ENCODE measurements at places on chromosomes 2 and 18.

- no peak for DNase-seq
These were observed 2.3 kb upstream of the GATA6 start for GRCh38 chr18:22167091-22167470.

GRCh38 chr18:55487997-55488396, 100.0 kb downstream of the TCF4 start:
- no peak for DNase-seq

GRCh38 chr2:207473049-207473930, 56.5 kb upstream of the CREB1 start:
- DNase-seq = no peak

DNA sequence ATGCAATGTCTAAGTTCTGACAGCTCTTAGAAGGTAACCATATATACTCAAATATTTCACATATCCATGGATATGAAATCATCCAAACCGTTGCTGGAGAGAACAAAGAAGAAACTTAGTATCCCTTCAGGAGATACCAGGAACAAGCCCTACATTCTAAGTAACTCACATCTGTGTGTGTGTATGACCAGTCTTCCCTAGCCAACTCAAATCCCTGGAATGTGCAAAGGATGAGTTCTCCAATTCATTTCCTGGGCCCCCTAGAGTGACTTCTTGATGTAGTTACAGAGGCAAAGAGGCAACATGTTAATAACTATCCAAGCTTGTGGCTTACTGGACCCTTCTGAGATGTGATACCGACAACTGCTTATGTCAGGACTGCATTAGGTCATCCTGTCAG, 20.1 kb downstream of the TPGS2 start:
- DNase-seq = no peak

GRCh38 chr2:196468394-196468793, 171.1 kb upstream of the CCDC150 start:
- no peak for DNase-seq

- no peak for DNase-seq
These were observed 262.2 kb downstream of the HDAC4 start for GRCh38 chr2:239138610-239139009.

- DNase-seq = no peak
These were observed 117.1 kb upstream of the KLHL14 start for GRCh38 chr18:32889615-32890593.

DNA sequence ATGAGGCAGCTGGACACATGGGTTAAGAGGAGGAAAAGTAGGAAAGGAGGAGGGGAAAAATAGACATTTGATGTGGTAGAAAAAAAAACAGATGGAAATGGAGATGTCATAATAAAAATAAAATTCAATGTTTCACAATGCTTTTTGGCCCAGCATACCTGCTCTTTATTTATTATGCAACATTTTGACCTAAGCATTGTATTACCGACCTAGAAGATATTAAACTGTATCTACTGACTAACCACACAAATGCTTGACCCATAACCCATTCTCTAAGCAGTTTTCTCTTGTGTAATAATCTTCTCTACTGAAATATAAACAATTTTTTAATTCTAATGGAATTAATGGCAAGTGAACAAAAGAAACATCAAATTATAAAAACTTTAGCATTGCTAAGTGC, 362.3 kb downstream of the FBXO15 start:
- DNase-seq = no peak

GRCh38 chr18:71995904-71996465, 548.2 kb downstream of the CBLN2 start:
- no peak for DNase-seq

DNA sequence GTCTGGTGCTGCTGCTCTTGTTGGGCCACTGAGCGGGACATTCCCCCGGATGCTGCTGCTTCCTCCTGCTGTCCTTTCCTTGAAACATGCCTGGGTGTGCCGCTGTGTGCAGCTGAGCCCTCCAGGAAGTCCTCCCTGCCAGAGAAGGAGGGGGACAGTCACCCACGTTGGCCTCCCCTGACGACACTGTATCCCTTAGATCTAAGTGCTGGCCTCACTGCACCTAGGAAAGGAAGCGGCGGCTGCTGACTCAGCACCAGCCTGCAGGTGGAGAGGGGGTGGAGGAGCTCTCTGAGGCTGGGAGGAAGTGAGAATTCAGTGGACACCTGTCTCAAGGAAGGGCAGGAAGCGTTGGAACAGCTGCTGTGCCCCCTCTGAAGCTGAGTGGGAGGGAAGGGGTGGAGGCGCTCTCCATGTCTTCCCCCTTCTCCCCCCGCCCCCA, 239.8 kb downstream of the HAUS1 start:
- no peak for DNase-seq
